H1 (cell line): ENCODE measurements at places on chromosomes 2 and 18. TPM values are rescaled to one million over a fixed set of nuclear protein-coding genes. Genes with fewer than 3 reads are reported as not detected.

The AMER3 gene
- 0.19 and 0.55 TPM in 2 replicates for total RNA-seq

DNA sequence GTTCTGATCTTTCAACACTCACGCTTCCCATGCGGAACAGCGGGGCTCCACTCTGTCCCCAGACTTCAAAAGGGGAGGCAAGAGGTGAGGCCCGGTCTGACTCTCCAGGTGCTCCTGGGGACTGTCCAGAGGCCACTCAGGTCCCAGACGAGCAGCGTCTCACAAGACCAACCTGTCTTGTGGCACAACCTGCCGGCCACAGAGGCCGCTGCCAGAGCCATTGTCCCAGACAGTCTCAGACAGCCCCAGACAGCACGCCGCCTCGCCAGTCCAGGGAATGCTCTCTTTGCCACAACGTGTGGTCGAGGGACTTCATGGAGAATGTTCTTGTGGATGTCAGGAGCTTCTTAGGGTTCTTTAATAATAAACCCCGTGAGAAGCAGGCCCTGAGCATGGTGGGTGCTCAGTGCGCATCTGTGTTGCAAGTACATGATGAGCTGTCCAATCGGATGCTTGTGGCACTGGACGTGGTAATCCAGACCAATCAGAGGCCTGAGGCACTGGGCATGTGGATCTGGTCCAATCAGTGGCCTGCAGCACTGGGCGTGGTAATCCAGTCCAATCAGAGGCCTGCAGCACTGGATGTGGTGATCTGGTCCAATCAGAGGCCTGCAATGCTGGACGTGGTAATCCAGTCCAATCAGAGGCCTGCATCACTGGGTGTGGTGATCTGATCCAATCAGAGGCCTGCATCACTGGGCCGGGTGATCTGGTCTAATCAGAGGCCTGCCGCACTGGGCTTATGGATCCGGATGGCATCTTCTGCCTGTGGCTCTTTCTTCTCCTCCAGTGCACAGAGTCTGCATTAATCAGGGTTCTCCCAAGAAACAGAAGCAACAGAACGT lies 76.4 kb downstream of the TMEM18 start:
- DNase-seq = no peak
- no peaks in the 10 kb centered on the region for H3K27me3 ChIP-seq
- H3K36me3 ChIP-seq = no peaks in the 10 kb centered on the region
- no peak overlapping the region for H3K4me3 ChIP-seq
- H3K4me1 ChIP-seq = no peaks in the 10 kb centered on the region
- H3K27ac ChIP-seq = no peak overlapping the region

GRCh38 chr18:32301976-32302743 lies 112.3 kb downstream of the MEP1B start:
- H3K4me3 ChIP-seq = no peak overlapping the region
- H3K27me3 ChIP-seq = no peaks in the 10 kb centered on the region
- DNase-seq = no peak
- H3K4me1 ChIP-seq = no peaks in the 10 kb centered on the region
- no peak overlapping the region for H3K27ac ChIP-seq

The UGT1A10 gene
- not detected in 2 replicates for total RNA-seq

The LOXL3 gene
- total RNA-seq = 19.5 and 22.4 TPM in 2 replicates

- no peaks in the 10 kb centered on the region for H3K36me3 ChIP-seq
- H3K27ac ChIP-seq = no peak overlapping the region
- no peaks in the 10 kb centered on the region; the same call in 1 of the 2 replicates for H3K27me3 ChIP-seq
- peaks cover 23% of the 10 kb centered on the region for H3K4me1 ChIP-seq
- H3K4me3 ChIP-seq = peak overlapping the region; percentile 2; the same call in 1 of the 2 replicates
Observed at GRCh38 chr2:174023591-174024523, 58.7 kb upstream of the SP3 start.

The ID2 gene
- 36.7 and 37.1 TPM in 2 replicates for total RNA-seq

DNA sequence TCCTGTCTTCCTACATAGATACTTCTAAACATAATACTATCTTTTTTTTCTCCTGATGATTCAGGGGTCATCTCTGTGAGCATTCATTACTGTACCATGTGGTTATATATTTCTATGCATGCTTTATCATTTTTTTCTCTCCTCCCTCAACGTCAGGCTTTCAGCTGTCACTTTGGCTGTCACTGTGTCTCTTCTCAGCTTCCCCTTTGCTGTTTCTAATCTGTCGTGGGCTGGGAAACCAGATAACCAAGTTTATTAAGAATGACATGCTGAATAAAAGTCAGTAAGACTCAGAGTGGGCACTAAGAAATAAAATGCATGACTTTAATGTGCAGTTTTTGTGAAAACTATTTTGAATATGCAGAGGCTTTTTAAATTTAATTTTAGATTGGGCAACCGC lies 344.6 kb downstream of the NRXN1 start:
- no peaks in the 10 kb centered on the region for H3K4me1 ChIP-seq
- no peak overlapping the region for H3K4me3 ChIP-seq
- H3K27ac ChIP-seq = no peak overlapping the region
- H3K36me3 ChIP-seq = no peaks in the 10 kb centered on the region

The GKN2 gene
- total RNA-seq = not detected in 2 replicates

DNA sequence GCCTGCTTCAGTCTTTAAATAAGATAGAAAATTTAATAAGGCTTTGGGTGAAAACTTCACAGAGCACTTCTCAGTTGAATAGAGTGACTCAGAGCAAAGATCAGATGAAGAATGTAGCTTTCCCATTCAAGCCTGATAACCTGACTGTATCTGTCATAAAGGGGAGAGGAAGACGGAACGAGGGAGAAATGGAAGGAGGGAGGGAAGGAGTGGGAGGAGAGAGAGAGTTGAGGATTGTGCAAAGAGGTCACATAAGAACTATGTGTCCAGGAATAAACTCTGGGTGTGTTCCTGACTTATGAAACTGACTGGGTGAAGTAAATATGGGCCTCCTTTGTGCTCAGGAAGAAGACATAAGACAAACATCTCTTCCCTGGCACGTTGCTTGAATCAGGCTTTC lies 385.5 kb downstream of the LPIN1 start:
- H3K4me1 ChIP-seq = no peaks in the 10 kb centered on the region
- no peak for DNase-seq
- no peaks in the 10 kb centered on the region for H3K36me3 ChIP-seq
- H3K4me3 ChIP-seq = no peak overlapping the region
- no peak overlapping the region for H3K27ac ChIP-seq
- no peaks in the 10 kb centered on the region for H3K27me3 ChIP-seq

DNA sequence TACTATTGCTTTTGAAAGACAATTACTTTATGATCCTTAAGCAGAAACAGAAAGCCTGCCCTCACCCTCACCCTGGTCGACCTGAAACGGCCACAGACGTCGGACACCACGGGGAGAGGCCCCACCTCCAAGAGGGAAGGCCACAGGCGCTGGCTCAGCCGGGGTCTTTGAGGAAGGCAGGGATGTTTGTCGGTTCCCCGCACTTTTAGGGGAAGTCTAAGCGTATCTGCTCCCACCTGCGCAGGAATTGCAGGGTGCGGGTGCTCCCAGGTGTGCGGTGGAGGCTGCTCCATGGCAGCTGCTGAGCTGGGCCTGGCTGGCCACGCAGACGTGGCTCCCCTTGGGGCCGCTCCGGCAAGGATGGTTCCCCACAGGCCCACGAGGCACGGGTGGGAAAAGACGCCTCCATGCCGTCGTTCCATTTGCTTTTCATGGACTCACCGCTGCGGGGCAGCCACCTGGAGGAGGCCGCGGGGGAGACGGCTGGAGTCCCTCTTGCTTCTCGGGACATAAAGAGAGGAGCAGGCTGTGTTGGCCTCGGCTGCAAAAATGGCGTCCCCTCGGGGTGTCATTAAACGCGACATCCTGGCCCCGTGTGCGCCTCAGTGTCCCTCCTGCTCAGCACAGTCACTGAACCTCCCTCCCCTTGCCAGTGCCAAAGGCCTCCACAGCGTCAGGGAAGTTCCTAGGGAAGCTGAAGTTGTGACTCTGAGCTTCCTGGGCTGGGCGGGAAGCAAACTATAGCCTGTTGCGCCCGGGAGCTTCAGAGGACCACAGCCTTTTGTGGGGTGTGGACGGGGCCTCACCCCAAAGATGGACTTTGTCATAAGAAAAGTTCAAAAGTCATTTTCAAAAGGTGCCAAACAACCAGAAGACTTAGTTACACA lies 63.4 kb downstream of the NFATC1 start:
- H3K27ac ChIP-seq = no peak overlapping the region
- H3K4me3 ChIP-seq = no peak overlapping the region
- H3K36me3 ChIP-seq = no peaks in the 10 kb centered on the region
- no peak for DNase-seq
- no peaks in the 10 kb centered on the region for H3K27me3 ChIP-seq
- peaks cover 11% of the 10 kb centered on the region for H3K4me1 ChIP-seq

GRCh38 chr2:105761931-105762515 lies 17.3 kb downstream of the NCK2 start:
- H3K4me3 ChIP-seq = no peak overlapping the region
- H3K36me3 ChIP-seq = no peaks in the 10 kb centered on the region
- DNase-seq = peak; percentile 56
- H3K27ac ChIP-seq = no peak overlapping the region

DNA sequence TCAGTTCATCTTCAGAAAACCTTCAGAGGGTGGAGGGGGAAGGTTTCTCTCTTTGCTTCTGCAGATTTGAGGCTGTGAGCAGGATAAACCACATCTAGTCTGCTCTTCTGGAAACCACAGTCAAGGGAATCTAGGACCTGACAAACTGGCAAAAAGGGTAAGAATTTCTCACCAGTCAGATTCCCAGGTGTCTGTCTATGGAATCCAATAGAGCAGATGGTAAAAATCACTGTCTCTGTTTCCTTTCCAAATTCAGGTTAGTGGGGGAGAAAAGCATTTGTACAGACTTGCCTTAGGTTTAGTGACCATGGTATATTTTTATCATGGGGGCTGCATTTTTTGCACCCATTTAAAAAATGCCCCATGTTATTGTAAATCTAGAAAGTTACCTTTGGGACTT lies 62.2 kb upstream of the POLE4 start:
- no peaks in the 10 kb centered on the region for H3K27me3 ChIP-seq
- peaks cover 10% of the 10 kb centered on the region for H3K36me3 ChIP-seq
- no peak for DNase-seq
- no peak overlapping the region for H3K27ac ChIP-seq

The ANKRD30B gene
- total RNA-seq = 0.11 TPM in 1 of 2 replicates, not detected in the other

The TMEM247 gene
- not detected in 2 replicates for total RNA-seq

The MGAT5 gene
- 49.2 and 49.4 TPM in 2 replicates for total RNA-seq

DNA sequence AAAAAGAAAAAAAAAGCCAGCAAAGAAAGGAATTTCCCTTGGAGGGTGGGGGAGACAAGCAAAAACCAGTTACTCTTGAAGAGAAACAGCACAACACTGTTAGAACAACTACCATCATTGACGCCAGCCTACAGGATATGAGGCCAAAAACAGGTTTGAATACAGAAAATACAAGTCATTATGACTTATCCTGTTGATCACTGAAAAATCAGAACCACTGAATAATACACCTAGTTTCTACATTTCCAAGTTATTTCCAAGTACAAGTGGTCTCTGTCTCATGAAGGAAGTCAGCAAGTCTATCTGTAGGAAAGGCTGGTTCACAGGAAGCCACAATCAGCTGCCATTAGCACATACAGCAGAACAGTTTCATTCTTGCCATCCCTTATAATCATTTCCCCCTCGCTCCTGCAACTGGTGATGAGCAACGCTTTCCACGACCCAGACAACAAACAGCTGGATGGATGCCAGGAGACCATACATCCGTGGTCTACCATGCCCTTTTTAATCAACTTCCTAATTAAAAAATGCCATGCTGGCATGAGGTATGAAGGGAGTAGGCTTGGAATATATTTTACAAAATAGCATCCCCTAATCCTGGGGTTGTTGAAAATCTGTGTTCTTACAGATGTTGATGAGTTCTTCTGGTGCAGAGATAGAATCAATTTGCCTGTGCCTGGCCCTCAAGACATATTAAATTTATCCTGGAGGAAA lies 10.4 kb downstream of the MYT1L start:
- DNase-seq = no peak
- H3K4me1 ChIP-seq = peaks cover 2% of the 10 kb centered on the region; the same call in 1 of the 2 replicates
- H3K27me3 ChIP-seq = no peaks in the 10 kb centered on the region; the same call in none of the 2 replicates
- no peaks in the 10 kb centered on the region for H3K36me3 ChIP-seq
- H3K4me3 ChIP-seq = no peak overlapping the region

GRCh38 chr2:192286093-192286701 lies 91.5 kb upstream of the TMEFF2 start:
- no peaks in the 10 kb centered on the region for H3K36me3 ChIP-seq
- H3K27ac ChIP-seq = no peak overlapping the region
- H3K4me3 ChIP-seq = no peak overlapping the region
- no peaks in the 10 kb centered on the region for H3K27me3 ChIP-seq
- DNase-seq = no peak

DNA sequence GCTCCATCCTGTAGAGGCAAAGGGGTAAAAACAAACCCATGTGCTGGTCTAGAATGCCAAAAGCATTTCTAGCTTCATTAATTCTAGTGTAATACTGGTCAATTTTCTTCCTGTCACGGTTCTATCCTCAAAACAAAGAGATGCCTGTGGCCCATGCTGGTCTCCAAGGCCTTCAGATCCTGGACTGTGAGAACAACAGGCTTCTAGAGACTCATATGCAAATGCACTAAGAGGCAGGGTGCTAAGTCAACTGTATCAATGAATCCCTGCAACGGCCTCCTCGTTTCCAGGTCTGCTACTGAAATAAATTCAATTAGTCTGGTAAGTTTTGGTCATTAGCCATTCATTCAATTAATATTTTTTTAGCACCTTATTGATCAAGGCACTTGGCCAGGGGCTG lies 4.0 kb downstream of the IFT172 start:
- H3K27me3 ChIP-seq = no peaks in the 10 kb centered on the region
- no peak for DNase-seq
- no peaks in the 10 kb centered on the region; the same call in 1 of the 2 replicates for H3K4me1 ChIP-seq
- H3K27ac ChIP-seq = no peak overlapping the region
- H3K36me3 ChIP-seq = peaks cover 6% of the 10 kb centered on the region; the same call in 1 of the 2 replicates

- H3K4me1 ChIP-seq = no peaks in the 10 kb centered on the region
- H3K27me3 ChIP-seq = peaks cover 6% of the 10 kb centered on the region; the same call in 1 of the 2 replicates
- DNase-seq = no peak
- peak overlapping the region; percentile 62 for H3K4me3 ChIP-seq
- H3K36me3 ChIP-seq = no peaks in the 10 kb centered on the region
Observed at GRCh38 chr2:237474442-237474911, 12.6 kb upstream of the MLPH start.

GRCh38 chr2:48929571-48930301 lies 174.2 kb upstream of the LHCGR start:
- H3K36me3 ChIP-seq = no peaks in the 10 kb centered on the region
- H3K27ac ChIP-seq = no peak overlapping the region
- no peaks in the 10 kb centered on the region for H3K4me1 ChIP-seq
- no peak overlapping the region for H3K4me3 ChIP-seq

GRCh38 chr18:77101410-77102258 lies 30.9 kb downstream of the MBP start:
- H3K36me3 ChIP-seq = no peaks in the 10 kb centered on the region
- DNase-seq = no peak
- H3K27me3 ChIP-seq = no peaks in the 10 kb centered on the region
- H3K4me1 ChIP-seq = peaks cover 37% of the 10 kb centered on the region

GRCh38 chr2:157471078-157471477 lies 27.2 kb upstream of the CYTIP start:
- no peaks in the 10 kb centered on the region for H3K4me1 ChIP-seq
- no peak overlapping the region for H3K4me3 ChIP-seq
- no peaks in the 10 kb centered on the region for H3K27me3 ChIP-seq
- H3K36me3 ChIP-seq = no peaks in the 10 kb centered on the region
- no peak for DNase-seq

The SLC9A4 gene
- not detected in 2 replicates for total RNA-seq

- DNase-seq = no peak
- H3K36me3 ChIP-seq = no peaks in the 10 kb centered on the region
- H3K4me3 ChIP-seq = no peak overlapping the region
- H3K27ac ChIP-seq = no peak overlapping the region
- no peaks in the 10 kb centered on the region for H3K27me3 ChIP-seq
Observed at GRCh38 chr2:153232464-153232863, 246.1 kb downstream of the RPRM start.

The IL1F10 gene
- not detected in 2 replicates for total RNA-seq

The SIX3 gene
- 0.19 and 0.21 TPM in 2 replicates for total RNA-seq

- H3K4me3 ChIP-seq = no peak overlapping the region
- no peaks in the 10 kb centered on the region for H3K36me3 ChIP-seq
- no peaks in the 10 kb centered on the region for H3K4me1 ChIP-seq
- no peak overlapping the region for H3K27ac ChIP-seq
- no peak for DNase-seq
Observed at GRCh38 chr18:32358075-32358474, 112.6 kb downstream of the GAREM1 start.
